Purkinje cell (primary cell): ENCODE measurements at places on chromosomes 7 and 10. TPM values are rescaled to one million over a fixed set of nuclear protein-coding genes. Genes with fewer than 3 reads are reported as not detected.

SHOC2 gene
- polyA plus RNA-seq, result 93.9 and 102 TPM in 2 replicates

EPO gene
- not detected in 2 replicates for polyA plus RNA-seq

SEPHS1 gene
- polyA plus RNA-seq, result 11.4 and 13.6 TPM in 2 replicates

PRSS37 gene
- polyA plus RNA-seq, result 0.39 and 1.6 TPM in 2 replicates

PITX3 gene
- polyA plus RNA-seq, result 0.28 TPM in 1 of 2 replicates, not detected in the other

TMEM196 gene
- 2.9 TPM in 1 of 2 replicates, not detected in the other for polyA plus RNA-seq

FZD1 gene
- polyA plus RNA-seq, result 2.6 and 5.5 TPM in 2 replicates
